ENCODE measurements at places on chromosomes 3 and 15.

GRCh38 chr15:100708916-100709315 is 106.5 kb downstream of the ASB7 start:
- DNase-seq, result no peak

GRCh38 chr15:51119120-51119519 is 24.4 kb upstream of the TNFAIP8L3 start:
- no peak for DNase-seq

GRCh38 chr15:34616613-34617012 is 33.2 kb upstream of the GOLGA8B start:
- DNase-seq, result no peak

DNA sequence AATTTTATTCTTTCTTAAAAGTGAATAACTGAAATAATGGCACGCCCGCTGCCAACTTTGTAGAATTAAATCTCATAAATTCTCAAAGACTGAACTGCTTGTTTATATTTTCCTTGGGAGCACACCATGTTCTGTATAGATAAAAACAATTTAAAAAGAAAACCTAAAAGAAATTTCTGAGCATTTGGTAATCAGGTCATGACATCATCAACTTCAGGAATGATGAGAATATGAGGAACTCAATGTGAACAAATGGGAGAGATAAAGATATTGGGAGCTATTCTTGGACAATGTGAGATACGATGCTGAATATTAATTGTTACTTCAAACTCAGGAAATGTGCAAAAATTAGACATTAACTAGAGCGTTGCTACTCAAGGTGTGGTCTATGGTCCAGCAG is 10.0 kb upstream of the VGLL3 start:
- no peak for DNase-seq

DNA sequence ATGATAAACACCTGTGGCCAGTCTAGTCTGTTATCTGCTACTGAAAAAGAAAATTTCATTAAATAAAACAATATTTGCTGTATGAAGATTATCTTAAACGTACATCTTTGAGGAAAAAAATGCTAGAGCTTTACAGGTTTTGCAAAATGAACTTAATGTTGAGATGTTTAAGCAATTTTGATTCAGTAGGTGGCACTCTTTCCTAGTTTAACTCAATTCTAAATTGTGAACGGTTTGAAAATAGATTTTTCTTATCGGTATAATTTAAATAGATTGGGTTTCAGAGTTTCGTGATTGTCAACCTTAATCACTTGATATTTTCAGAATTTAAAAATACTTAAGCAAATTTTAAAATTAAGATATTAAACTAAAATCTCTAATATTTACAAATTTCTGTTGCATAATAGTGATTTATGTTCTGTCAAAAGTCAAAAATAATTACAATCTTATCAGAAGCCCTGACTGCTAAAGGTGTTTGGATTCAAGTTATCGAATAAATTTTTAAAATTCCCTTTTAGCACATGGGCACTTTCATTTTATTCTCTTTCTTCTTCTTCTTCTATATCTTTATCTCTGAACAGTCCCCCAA is 7.0 kb upstream of the RNF111 start:
- DNase-seq, result no peak

DNA sequence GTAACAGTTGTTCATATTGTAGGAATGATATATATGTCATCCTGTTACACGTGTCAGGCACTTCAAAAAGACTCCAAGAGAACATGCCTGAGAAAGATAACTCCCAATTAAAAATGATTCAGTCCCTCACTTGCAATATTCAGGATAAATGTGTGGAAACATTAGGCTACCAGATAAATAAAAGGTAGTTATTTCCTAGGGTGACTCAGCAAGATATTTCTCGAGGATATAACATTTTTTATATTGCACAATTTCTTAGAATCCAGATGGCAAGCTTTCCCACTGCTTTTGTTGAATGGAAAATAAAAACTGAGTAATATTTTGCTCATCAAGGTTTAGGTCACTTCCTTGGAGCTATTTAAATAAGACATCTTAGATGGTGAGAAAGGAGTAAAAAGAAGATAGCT is 181.4 kb downstream of the GAP43 start:
- no peak for DNase-seq

GRCh38 chr3:143040261-143040879 is 39.0 kb downstream of the U2SURP start:
- no peak for DNase-seq

DNA sequence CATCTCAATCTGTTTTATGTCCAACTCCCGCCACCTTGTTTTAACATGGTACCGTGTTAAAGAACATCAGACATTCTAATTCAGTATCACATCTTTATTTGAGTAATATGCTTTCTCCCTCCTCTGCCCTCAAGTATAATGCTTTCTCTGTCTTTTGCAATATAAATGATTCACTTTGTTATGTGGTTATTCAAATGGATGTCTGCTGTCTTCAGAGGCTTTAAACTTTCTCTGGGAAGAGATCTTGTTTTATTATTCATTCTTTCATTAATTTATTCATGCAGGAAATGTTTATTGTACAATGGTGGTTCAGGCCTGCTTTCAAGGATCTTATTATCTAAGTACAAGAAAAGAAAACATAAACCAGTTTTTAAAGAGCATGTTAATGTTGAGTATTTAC is 57.1 kb downstream of the RAP2B start:
- no peak for DNase-seq

- DNase-seq, result no peak
Measured at GRCh38 chr15:77251662-77252061, 168.2 kb downstream of the PEAK1 start.

Measured in esophagus muscularis mucosa (tissue), 4 donors.